Activated naive CD4-positive, alpha-beta T cell treated with anti-CD3 and anti-CD28 coated beads, Interleukin-2, amount 50 U/mL, for 16 hours (primary cell): ENCODE measurements at places on chromosomes 12 and 14.

GRCh38 chr12:54221402-54221984, 32.7 kb upstream of the SMUG1 start:
- DNase-seq: no peak

DNA sequence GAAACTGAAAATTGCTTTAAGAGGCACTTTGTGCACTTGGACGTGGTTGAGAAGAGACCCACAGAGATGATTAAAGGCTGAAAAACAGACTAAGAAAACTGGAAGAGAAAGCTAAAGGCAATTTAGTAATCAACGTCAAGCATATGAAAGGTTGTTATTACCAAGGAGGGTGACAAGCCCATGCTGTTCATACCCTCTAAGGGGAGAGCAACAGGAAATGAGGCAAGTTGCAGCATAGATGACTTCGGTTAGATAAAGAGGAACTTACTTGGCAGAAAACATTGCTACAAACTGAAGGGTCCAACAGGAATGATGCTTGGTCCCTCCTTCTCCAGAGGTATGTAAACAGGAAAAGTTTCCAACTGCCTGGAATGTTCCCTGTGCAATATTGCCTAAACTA, 107.8 kb downstream of the DUSP6 start:
- DNase-seq: no peak

- no peak for DNase-seq
These were observed 8.5 kb downstream of the WSB2 start for GRCh38 chr12:118052324-118053070.

DNA sequence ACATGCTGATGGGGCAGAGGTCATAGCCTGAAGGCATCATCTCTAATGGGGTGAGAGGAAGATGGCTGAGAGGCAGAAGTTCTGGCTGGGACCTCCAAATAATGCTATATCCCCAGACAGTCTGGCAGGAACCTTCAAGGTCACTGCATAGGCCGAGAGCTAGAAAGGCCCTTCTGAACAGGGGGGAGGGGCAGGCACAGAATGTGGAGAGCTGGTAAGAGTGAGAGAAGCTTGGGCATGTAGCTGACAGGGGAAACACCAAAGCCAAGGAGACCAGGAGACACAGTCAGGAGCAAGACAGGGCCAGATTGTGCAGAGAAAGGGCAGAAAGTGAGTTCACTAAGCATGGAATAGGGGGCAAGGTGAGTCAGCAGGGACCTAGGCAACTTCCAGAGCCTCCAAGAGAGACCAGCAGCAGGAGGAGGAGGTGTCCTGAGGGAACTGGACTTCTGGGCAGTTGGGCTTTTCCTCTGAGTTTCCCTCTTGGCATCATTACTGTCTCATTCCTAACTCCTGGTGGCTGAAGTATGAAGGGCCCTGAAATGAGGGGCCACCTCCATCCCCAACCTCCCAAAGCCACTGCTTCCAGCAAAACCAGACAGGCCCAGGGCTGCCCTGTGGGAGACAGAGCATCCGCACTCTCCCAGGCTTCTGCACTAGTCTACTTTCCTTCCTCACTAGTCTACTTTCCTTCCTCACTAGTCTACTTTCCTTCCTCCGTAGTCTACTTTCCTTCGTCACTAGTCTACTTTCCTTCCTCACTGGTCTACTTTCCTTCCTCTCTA, 17.1 kb downstream of the ANO2 start:
- DNase-seq: no peak

DNA sequence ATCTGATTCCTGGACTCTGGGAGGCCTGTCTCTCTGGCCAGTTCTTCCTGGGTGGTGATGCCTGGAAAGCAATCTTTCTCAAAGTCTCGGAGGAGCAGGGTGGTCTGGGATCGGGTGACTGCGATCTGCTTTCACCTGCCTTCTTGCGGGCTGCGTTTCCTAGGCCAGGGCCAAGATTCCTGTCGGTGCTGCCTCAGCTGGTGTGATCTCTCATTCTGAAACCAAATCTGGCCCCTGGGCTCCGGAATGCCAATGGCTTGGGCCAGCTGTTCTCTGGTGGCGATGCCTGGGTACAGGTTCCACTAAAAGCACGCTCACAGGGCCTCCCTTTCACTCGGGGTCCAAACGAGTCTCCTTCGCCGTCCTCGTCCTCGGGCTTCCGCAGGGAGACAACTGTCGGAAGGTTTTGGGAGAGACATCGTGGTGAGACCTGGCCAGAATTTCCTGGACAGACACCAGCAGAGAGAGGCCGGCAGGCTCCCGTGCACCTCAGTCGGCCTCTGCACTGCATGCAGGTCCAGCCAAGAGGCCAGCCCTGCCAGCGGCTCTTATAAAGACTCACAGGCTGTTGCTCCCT, 187.1 kb downstream of the ALG10 start:
- no peak for DNase-seq

- no peak for DNase-seq
These were observed 137.3 kb downstream of the CEP83 start for GRCh38 chr12:94322346-94322745.
